ENCODE measurements at places on chromosomes 3 and 15. TPM values are rescaled to one million over a fixed set of nuclear protein-coding genes. Genes with fewer than 3 reads are reported as not detected.
A peak's percentile ranks its signal among the peaks of the same experiment; 100 is the strongest.

Gene C3orf80
- 1.8 TPM for total RNA-seq

Gene GOLGA8H
- total RNA-seq = 0.77 TPM

Gene SPCS1
- total RNA-seq = 208 TPM

- DNase-seq = peak; percentile 37
Measured at GRCh38 chr15:58438956-58439355, 7.2 kb downstream of the LIPC start.

DNA sequence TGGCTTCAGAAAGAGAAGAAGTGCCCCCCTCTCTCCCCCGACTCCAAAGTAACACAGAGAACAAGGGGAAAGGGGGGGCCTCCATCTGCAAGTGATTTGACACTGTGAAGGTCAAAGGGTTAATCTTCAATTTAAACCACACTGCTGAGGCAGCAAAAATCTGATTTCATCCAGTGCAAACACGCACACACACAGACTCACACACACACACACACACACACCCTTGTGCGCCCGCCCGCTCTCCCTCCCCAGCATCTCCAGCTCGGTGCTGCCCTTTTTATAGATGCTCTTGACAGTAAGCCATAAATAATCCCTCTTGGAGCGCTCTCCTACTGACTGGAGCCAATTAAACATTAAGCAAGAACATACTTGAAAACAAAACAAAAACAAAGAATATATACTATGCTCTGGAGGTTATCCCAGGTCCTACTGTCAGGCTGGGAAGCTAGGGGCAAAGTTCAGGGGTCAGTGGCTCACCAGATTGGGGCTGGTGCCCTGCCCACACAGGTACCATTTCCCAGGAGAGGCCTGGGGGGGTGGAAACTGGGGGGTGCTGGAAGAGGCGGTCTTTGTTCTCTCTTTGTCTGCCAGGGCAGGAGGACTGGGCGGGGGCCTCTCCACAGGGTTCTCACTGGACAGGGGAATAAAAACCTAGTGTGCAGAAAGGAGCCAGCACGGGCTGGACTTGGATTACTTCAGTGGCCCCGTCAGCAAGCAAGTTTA, 16.3 kb downstream of the BMF start:
- no peak for DNase-seq

Gene MKRN2OS
- not detected for total RNA-seq

GRCh38 chr3:167691366-167691765, 37.6 kb upstream of the WDR49 start:
- DNase-seq = no peak

GRCh38 chr3:63473641-63474166, 178.8 kb upstream of the SNTN start:
- no peak for DNase-seq

Gene KPNA1
- total RNA-seq = 82.6 TPM

DNA sequence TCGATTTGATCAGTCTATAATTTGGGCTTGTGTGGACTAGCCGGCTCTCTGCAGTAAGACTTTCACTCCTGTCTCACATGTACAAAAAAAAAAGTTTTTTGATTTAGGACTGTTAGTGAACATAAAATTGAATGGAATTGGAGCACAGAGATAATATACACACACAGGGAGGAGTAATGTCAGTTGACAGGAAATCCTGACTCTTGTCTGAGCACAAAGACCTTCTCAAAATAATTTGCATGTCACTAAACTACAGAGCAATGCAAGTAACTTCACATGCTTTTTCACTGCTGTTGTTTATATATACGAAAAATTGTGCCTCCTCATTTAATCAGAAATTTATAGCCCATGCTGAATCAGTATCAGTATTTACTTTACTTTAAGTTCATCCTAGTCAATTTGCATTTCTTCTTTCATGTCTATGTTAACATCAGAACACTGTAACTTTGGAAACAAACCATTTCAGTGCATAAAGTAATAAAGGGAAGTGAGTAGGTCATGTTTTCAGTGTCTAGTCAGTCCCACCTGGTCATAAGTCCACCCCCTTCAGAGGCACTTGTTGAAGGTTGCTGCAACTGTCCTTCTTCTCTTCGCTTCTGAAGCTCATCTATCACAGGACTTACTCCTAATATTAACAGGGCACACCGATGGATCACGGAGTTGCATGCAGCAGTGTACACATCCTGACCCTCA, 115.8 kb downstream of the FBXL22 start:
- DNase-seq = no peak

DNA sequence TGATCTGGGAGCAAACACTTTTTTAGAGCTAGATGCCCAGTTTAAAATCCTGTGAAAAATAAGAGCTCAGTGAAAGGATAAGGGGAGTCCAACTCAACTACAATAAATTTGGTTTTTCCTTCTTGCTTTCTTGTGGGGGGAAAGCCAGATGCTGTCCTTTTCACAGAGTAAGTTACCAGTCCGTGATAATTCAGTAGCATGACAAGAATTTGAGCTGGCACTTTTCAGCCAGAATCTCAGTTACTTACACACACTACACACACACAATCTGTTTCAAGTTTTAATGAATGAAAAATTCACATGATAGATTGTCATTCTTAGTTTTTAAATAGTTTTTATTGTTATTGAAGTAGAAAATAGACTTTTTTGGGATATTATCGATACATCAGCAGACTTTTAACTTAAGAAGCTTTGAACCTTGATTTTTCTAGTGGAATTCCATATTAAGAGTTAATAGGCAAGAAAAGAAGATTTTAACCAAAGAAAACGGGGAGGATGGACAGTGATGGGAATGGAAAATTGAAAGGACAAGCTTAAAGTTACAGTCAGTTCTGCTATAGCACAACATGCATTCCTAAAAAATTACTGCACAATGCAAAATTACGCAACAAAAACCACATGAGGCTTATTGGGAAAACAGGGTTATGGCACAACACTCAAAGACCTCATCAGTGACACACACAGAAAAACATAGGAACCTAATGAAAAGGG, 47.0 kb downstream of the PSMD6 start:
- DNase-seq = peak; percentile 83

Gene NBEAL2
- 42.7 TPM for total RNA-seq

Gene CHSY1
- total RNA-seq = 26.1 TPM

- DNase-seq = peak; percentile 25
Measured at GRCh38 chr3:15858547-15859506, 61.0 kb upstream of the ANKRD28 start.

Gene GOLGA8K
- 0.47 TPM for total RNA-seq

Measured in HT1080 (cell line).